ENCODE measurements at places on chromosomes 5 and 9.

DNA sequence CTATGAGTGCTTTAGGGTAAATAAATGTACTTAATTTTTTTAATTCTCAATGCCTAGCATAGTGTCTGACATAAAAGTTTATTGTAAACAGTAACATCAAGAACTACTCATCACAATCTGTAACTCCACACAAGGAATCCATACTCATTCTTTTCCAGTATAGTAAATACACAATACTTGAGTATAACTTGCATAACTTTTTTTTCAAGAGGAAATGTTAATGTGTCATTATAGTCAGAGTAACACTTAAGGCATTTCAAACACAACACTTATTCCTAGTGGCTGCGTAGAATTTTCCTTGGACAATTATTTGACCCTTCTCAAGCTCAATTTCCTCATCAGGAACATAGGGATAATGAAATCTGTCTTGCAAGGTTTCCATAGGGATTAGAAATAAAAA is 584.3 kb downstream of the CAAP1 start:
- no peak for DNase-seq

GRCh38 chr5:121386334-121386733 is 465.3 kb upstream of the FTMT start:
- no peak for DNase-seq

GRCh38 chr5:128472036-128472435 is 66.0 kb downstream of the FBN2 start:
- DNase-seq = no peak

GRCh38 chr5:177412603-177413233 is 3.4 kb upstream of the F12 start:
- DNase-seq = no peak

DNA sequence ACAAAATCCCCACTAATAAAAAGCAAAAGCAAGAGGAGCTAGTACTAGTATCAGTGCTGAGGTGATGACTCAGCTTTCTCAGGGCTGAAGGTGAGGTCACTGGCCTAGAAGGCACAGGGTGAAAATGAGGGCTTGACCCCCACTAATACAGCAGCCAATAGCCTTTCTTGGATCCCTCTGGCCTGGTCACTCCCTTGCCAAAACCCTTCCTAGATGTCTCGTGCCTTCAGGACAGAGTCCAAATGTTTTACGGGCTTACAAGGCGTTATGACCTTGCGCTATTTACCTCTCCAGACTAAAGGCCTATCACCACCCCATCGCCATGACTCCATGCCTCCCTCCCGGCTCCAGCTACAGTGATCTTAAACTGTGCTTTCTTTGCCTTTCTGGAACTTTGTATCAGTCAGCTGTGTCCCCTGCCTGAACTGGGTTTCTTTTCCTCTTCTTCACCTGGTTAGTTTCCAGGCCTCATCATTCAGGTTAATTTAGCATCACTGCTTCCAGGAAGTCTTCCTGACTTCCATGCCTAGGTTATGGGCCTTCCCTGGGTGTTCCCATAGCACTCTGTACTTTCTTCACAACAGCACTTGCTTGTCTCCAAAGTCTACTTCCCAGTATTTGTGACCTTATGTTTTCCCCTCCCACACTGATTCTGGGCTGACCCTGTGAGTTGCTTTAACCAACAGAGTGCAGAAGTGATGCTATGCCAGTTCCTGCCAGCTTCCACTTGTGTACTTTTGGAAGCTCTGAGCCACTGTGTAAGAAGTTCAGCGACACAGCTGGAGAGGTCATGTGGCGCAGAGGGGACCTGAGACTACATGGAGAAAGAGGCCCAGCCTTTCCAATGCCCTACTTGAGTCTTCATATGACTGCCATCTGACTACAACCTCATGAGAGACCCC is 4.2 kb upstream of the DELE1 start:
- no peak for DNase-seq

DNA sequence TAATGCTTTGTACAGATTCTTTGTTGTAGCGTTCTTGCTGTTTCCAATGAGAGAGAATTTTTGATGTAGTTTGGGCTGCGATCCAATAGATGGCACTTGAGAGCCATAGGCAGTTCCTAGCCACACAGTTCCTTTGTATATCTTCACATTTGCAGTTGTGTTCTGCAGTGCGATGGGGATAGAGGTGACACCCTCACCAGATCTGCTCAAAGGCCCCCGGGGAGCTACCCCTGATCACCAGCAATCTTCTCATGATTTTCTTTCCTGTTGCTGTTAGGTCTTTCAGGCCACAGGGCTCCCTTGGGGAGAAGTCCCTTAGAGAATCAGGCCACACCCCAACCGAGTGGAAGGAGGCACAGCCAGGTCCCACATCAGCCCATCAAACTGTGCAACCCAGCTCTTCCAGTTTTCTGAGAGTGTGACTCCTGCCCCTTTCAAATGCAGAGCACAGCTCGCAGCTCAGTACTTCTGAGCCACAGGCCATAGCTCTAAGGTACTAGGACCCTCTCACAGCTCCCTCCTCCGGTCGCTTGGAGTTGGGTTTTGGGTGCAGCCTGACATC is 353.7 kb downstream of the SLCO4C1 start:
- DNase-seq = no peak

GRCh38 chr9:129451669-129452068 is 169.2 kb downstream of the C9orf50 start:
- DNase-seq = no peak

DNA sequence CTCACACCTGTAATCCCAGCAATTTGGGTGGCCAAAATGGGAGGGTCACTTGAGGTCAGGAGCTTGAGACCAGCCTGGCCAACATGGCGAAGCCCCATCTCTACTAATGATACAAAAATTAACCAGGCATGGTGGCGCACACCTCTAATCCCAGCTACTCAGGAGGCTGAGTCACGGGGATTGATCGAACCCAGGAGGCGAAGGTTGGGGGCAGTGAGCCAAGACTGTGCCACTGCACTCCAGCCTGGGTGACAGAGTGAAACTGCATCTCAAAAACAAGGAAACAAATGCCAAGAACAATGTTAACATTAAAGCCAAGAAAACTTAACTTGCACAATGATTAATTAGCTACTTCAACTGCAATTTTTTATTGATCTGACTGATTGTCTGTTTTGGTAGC is 202.6 kb downstream of the ARRDC3 start:
- DNase-seq = no peak

DNA sequence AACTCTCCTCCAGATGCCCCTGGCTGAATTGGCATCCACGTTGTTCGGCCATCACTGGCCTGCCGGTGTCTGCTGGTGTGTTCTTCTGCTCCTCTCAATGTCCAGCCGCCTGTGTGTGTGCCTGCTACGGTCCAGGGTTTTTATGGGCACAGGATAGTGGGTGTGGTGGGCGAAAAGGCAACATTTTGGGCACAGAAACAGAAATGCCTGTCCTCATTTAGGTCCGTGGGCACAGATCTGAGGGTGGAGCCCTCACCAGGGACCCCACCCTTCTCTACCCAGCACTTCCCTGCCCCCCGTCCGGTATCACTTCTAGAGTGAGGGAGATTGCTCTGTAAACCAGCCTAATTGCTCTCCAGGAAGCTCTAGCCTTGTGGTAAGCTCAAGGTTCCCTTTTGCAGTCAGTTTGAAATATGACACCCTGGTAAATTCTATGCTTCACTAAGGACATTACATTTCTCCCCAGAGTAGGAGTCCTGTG is 410.1 kb downstream of the MAT2B start:
- DNase-seq = no peak

DNA sequence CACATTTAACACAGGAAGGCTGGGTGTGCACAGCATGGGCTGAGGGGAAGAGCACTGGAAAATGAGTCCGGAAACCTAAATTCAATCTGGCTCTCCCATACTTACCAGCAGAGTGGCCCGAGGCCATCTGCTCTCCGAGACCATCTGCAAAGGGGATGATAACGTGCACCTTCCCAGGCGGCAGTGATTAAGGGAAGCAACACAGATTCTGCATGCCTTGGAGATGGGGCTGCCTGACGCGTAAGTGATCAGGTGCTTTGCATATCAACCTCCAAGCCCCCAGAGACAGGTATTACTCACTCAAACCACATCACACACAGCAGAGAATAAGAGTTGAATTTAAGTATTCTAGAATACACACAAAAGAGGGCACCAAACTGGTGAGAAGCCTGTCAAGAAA is 9.1 kb downstream of the EPB41L4B start:
- no peak for DNase-seq

DNA sequence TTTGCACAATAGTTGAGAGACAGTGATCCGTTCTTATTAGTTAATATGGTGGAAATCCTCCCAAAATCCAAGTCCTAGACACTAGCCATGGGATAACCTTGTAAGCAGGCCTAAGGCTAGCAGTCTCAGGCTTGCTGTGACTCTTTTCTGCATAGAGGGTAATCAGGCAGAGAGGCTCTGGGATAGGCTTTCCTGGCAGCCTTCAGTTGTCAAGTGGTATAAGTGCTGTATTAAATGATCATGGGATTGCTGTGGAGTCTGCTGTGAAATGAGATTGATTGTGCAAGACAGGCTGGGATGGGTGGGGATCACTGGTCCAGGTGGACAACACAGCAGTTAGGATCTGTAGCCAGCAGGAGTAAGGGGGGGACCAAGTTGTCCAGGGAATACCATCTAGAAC is 416.4 kb downstream of the TLE4 start:
- no peak for DNase-seq

DNA sequence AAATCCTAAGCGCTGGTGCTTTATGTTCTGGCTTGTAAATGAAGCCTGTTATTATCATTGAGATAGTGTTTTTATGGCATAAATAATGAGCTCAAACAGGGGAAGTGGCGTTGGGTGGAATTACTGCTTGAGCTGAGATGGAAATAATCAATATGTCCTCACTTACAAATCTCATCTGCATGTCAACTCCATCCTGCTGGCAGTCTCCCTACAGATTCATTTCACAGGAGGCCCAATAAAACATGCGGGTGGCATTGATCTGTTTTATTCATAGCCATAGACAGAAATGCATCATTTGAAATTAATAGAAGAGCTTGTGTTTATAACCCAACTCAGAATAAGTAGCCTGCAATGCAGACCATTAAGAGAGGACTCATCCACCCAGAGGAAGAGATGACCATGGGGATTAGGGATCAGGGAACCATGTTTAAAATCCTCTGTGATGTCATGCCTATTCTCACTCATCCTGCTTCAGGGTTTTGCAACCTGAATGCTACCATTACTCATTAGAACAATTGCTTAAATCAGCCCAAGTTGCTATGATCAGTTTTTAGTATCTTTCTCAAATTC is 680.4 kb downstream of the TLR4 start:
- no peak for DNase-seq

All from stimulated activated CD4-positive, alpha-beta T cell treated with anti-CD3 and anti-CD28 coated beads, Interleukin-1b, Interleukin-23, amount 100 ng/mL, for 4 hours (primary cell).